ENCODE measurements at places on chromosomes 13 and 19.

DNA sequence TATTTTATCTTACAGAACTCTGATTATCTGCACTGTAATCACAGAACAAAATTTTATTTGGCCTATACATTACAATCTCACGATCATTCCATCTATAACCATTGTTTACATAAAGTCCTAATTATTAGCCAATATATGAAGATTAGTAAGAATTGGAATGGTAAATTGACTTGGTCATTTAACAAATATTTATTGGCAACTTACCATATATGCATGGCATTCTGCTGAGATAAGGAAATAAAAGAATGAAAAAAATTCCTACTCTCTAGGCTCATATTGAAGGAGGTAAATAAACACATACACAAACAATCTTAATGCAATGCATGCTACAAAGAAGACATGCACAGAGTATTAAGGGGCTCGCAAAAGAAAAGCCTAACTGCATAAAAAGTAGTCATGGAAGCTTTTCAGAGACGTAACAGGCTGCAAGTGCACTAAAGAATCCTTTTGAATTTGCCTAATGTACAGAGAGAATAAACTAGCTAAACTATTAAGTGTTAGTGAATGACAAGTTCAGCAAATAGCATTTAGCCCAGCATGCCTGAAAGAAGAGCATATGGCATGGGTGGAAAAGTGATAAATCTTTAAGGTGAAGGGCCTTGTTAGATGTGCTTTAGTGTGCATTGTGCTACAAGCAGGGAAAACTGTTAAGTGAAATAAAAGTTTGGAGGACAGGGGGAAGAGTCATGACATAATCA is 1131.1 kb downstream of the PCDH9 start:
- DNase-seq, result no peak

DNA sequence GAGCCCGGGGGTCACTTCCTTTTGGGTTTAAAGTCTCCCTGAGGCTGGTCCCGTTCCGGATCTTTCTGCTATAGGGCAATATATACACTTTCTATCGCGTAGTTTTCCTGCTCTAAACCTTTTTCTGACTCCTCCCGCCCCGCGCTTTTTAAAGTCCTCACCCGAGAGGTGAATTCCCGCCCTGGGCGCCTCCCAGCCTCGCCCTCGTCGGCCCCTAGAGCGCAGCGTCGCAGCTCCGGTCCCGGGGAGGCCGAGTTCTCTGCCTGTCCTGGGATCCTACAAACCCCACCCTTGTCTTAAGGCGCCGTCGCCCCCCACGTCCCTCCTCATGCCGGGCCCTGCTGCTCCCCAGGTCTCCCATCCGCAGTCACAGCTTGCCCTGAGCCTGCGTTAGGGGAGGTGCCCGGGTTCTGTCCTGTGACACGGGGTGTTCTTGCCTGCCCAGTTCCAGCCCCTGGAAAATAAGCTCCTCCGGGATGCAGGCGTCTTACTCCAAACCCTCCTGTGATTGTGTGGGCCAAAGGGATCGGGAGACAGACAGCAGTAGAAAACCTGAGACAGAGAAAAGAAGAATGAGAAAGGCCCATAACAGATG is 491 bp downstream of the ZNF525 start:
- DNase-seq, result no peak

DNA sequence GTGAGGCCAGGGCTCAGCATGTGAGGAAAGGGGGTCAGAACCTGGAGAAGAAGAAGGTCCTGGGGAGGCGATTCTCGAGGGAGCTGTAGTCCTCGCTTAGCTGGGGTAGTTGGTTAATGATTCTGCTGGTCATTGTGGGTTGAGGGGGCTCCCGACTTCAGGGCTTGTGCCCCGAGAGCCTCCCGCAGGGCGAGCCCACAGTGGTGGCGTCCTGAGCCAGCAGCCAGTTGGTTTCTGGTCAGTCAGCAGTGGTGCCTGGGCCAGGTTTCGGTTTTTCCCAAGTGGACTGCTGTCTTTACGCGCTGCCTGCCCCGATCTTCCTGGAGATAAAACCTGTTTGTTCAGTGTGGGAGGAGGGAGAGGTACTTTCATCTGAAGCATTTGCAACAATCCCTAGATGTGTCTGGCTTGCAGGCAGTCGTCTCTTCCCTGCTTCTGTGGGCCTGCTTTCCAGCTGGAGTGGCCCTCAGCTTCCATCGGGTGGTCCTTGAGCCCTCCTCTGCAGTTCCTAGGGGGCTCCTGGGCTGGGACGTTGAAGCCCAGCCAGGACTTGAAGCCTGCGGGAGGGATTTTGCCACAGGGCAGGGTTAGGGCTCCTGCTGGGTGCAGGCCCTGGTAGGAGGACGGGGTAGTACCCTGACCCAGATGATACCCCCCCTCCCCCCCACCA is 3.2 kb downstream of the PTBP1 start:
- DNase-seq, result no peak

GRCh38 chr13:40961214-40961613 is 57.9 kb downstream of the ELF1 start:
- DNase-seq, result no peak

DNA sequence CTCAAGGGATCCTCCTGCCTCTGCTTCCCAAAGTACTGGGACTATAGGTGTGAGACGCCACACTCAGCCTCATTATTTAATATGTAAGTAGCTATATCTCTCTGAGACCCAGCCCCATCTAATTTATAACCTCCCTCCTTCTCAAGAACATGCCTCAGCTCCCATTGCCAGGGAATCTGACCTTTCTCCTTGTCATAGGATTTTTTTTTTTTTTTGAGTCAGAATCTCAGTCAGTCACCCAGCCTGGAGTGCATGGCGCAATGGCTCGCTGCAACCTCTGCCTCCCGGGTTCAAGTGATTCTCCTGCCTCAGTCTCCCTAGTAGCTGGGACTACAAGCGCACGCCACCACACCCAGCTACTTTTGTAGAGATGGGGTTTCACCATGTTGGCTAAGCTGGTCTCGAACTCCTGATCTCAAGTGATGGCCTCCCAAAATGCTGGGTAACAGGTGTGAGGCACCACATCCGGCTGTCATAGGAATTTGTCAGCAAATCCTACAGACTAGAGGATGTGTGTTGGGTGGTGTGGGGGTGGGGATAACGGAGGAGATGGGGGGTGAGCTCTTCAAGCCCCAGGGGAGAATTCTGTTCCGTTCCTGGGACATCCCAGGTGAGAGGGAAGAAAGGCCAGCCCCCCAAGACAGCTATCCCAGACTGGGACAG is 5.1 kb upstream of the EPS8L1 start:
- DNase-seq, result no peak

DNA sequence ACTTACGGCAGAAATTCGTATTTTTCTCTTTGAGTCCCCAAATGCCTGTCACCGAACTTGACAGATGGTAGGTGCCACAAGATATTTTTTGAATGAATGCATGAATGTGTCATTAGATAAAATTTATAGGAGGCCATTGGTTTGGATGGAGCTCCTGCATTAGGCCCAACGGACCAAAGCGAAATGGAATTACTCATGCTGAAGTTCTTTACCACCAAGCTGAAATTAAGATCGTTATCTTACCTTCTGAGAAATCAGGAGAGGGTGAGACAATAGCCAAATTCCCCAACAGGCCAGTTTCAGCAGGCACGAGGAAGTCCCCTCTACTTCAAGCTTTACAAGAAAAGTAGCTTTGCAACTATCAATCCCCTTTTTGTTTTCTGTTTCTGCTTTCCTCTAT is 452.5 kb upstream of the ARGLU1 start:
- no peak for DNase-seq

- DNase-seq, result no peak
Measured at GRCh38 chr13:113648216-113648610, 9.8 kb downstream of the ATP4B start.

DNA sequence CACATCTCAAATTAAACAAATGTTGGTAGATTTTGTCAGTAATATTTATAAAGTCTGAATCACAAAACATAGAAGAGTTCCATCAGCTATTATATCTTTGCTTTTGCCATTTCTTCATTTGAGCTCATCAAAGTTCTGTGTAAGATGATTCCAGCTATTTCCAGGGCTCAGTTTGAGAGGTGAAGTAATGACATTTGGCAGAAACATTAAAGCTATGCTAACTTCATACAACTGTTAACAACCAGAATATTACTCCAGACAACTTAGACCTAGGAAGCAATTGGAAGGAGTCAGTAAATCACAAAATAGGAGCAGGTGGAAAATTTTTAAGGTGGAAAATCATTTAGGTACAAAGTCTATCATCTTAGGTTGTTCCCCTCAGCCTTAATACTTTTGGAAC is 76.2 kb upstream of the CSNK1A1L start:
- DNase-seq, result no peak

DNA sequence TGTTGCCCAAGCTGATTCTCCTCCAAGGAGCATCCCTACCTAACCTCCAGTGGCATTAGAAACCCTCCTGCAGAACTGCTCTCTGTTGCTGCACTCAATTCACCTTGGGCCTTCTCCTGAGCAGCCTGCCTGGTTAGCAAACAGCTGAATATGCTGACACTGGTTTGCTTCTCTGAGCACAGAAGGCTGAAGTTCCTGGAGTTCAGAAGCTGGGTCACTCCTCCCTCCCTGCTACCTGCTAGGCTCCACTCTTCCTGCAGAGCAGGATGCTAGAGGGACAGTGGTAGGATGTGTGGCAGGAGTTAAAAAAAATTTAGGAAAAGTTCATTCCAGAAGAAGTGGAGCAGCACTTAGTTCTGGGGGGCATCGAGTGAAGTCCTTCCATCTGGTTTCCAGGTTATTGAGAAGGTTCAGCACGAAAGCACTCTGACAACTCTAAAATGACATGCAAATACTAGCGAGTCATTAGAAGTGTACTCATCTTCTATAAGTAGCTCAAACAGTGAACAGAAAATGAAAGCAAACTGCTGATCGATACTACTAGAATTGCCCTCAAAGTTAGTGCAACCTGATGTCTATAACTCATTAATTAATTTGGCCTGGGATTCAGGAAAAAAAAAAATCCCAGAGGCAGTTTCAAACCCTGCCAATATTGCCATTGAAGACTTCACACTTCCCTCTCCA is 293.7 kb downstream of the POU4F1 start:
- DNase-seq, result no peak

DNA sequence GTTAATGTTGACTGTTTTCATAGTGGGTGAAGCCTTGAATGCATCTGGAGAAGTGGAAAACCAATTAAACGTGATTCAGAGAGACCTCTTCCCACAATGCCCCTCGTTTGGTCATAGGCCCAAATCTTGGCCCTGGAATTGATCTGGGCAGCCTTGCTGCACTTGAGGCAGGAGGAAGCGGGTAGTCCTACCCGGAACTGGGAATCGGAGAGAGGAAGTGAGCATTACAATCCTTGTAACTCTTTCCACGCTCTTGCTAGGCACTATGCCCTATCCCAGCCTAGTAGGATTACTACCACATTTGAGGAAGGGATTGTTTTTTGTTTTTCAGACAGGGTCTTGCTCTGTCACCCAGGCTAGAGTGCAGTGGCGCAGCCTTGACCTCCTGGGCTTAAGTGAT is 3.6 kb downstream of the KCNK6 start:
- DNase-seq, result no peak

GRCh38 chr13:98324105-98324504 is 147.0 kb upstream of the RNF113B start:
- no peak for DNase-seq

DNA sequence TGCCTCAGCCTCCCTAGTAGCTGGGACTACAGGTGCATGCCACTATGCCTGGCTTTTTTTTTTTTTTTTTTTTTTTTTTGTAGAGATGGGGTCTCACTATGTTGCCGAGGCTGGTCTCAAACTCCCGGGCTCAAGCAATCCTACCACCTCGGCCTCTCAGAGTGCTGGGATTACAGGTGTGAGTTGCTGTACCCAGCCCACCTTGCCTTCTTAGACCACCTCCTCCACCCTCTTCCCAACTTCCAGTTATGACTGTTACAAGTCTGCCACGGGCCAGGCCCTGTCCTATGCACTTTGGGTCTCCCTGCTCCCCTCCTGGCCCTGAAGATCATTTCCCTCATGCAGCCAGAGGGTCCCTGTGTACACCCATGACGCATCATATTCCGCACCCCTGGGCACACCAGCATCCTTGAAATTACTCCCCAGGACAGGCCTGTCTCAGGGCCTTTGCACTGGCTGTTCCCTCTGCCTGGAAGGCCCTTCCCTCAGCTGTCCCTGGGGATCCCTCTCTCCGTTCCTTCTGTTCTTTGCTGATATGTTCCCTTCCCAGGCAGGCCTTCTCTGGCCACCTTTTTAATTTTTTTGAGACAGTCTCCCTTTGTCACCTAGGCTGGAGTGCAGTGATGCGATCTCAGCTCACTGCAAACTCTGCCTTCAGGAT is 3.0 kb downstream of the LGALS4 start:
- no peak for DNase-seq

DNA sequence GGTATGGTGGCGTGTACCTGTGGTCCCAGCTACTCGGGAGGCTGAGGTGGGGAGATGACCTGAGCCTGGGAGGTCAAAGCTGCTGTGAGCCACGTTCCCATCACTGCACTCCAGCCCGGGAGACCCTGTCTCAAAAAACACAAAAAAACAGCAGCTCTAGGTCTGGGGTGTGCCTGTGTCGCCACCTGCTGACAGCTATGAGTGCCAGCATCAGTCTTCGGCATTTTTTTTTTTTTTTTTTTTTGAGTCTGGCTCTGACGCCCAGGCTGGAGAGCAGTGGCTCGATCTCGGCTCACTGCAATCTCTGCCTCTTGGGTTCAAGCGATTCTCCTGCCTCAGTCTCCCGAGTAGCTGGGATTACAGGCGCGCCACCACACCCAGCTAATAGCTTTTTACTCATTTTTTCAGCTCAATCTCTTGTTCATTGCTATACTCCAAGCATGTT is 10.1 kb downstream of the AP2S1 start:
- DNase-seq, result peak; percentile 57

DNA sequence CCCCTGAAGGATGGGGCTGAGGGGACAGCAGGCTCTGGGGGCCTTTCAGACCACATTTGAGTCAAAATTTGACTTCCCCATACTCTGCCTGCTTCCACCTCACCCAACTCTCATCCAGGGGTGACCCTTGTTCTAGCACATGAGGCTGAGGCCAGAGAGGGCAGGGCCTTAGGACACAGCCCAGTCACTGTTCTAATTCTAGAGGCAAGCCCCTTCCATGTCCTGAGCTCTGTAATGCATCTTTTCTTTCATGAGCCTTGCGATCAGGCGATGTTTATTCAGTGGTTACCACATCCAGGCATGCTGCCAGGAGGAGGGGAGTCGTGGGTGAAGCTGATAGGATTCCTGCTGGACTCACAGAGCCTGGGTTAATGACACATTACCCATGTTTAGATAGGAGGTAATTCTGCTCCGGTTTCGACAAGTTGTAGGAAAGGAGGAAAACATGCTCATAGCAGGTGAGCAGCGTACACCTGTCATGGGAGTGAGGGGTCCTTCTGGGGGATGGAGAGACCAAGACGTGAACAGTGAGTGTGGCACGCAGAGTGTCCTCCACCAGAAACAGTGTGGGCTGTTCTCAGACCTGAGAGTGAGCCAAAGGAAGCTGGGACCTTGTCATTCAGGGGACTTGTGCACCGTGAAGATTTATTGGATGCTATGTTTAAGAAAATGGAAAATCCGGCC is 9.3 kb downstream of the RPS9 start:
- DNase-seq, result peak; percentile 97

- no peak for DNase-seq
Measured at GRCh38 chr13:58999851-59000250, 1163.9 kb downstream of the DIAPH3 start.

DNA sequence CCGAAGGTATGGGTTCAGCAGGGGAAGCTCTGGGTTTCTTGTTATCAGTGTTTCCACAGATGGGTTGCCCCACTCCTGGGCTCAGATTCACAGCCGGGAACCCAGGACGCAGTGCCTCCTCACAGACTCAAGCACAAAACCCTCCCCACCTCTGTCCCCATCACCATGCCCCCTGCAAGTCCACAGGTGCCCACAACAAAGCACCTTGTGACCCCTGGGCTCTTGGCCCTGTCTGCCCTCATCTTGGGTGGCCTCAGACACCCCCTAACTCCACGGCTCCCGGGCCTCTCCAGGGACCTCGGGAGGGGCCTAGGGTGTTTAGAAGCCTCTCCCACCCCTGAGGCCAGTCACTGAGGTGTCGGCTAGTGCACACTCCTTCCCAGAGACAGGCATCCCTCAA is 231.7 kb downstream of the TUBA3C start:
- no peak for DNase-seq
